Airway epithelial cell (primary cell): ENCODE measurements at places on chromosomes 12 and 14. TPM values are rescaled to one million over a fixed set of nuclear protein-coding genes. Genes with fewer than 3 reads are reported as not detected.

The LRRC23 gene
- 5.9 and 8.9 TPM in 2 replicates for total RNA-seq

The CFAP54 gene
- 0.05 and 0.63 TPM in 2 replicates for total RNA-seq

The MTHFD1 gene
- 55.7 and 72.5 TPM in 2 replicates for total RNA-seq

The RNFT2 gene
- total RNA-seq = 0.14 and 1.1 TPM in 2 replicates

The ADAMTS20 gene
- total RNA-seq = not detected in 2 replicates

The KHNYN gene
- total RNA-seq = 60.4 and 66.9 TPM in 2 replicates

The GPR65 gene
- not detected in 2 replicates for total RNA-seq
